ENCODE measurements at places on chromosomes 16 and 17.

DNA sequence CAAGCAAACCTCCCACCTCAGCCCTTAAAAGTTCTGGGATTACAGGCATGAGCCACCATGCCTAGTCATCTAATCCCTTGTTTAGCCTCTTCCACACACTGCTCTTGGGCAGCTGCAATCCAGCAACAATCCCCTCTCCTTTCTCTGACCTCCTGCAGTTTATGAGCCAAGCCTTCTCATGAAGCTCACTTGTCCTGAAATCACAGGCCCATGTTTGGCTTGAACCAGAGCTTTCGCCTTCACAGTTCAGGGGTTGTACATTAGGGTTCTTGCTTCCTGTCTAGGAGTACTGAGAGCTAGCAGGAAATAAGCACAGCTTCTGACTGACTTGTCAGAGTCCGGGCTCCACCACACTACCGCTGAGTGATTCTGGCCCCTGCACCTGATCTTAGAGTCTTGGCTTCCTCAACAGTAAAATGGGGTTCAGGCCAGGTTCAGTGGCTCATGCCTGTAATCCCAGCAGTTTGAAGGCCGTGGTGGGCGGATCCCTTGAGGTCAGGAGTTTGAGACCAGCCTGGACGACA lies 16.3 kb downstream of the ERAL1 start:
- no peak for DNase-seq

DNA sequence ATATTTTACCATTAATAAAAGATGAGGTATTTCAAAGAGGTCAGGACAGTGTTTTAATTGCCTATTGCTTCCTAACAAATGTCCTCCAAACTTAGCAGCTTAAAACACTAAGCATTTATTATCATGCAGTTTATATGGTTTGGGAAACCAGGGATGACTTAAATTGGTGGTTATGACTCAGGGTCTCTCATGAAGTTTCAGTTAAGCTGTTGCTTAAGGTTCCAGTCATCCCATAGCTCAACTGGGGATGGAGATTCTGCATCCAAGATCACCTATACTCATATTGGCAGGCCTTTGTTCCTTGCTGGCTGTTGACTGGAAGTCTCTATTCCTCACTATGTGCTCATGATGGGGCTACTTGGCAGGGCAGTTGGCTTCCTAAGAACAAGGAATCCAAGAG lies 1329.9 kb upstream of the GOT2 start:
- DNase-seq, result no peak

DNA sequence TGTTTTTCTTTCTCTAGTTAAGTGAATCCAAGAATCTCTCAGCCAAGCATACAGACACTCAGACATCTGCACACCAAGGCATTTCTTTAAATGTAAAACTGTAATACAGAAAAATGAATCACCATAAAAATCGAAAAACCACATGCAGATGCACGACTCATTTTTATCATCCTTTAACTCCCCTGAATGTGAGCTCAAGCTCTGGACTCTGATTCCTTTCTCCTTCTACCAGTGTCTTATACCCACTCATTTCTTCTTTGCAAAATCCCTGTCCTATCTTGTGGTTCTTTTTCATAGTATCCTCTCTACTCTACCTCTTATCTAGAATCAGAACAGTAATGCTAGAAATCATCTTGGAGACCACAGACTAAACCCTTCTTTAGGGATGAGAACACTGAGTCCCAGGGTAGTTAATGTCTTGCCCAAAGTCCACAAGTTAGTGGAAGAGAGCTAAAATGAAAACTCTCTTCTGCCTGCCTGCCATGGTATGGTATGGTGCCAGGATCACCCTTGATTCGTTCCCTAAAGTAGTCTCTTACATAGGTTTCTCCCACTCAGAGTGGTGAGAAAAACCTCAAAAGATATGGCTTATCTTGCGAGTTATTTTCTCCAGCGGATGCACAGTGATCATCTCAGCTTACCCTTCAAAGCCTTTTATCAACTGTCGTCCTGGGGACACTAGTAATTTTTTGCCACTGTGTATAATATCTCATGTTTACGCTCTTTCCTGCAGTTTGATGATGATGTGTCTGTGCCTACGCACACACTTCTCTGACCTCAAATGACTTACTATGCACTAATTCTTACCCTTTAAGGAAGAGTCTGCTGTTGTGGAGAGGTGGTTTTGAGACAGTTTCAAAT lies 30.2 kb downstream of the BRD7 start:
- peak; percentile 25 for DNase-seq

- no peak for DNase-seq
These were observed 1.2 kb upstream of the ZMYND15 start for GRCh38 chr17:4738136-4739121.

DNA sequence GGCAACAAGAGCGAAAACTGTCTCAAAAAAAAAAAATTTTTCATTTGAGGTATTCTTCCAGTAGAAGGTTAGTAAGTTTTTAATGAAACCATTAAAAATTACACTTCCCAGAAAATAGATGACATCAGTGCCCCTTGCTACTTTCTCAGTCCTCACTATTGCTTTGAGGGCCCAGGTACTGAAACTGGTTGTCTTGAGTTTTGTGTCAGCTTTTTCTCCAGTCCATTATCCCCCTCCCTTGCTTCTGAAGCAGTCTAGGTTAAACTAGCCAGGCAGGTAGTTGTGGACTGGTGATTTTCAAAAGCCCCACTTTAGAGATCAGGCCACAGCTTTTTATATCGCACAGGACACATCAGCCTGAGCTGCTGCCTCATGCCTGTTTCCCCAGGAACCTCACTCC lies 10.9 kb downstream of the SMCR8 start:
- DNase-seq, result no peak

DNA sequence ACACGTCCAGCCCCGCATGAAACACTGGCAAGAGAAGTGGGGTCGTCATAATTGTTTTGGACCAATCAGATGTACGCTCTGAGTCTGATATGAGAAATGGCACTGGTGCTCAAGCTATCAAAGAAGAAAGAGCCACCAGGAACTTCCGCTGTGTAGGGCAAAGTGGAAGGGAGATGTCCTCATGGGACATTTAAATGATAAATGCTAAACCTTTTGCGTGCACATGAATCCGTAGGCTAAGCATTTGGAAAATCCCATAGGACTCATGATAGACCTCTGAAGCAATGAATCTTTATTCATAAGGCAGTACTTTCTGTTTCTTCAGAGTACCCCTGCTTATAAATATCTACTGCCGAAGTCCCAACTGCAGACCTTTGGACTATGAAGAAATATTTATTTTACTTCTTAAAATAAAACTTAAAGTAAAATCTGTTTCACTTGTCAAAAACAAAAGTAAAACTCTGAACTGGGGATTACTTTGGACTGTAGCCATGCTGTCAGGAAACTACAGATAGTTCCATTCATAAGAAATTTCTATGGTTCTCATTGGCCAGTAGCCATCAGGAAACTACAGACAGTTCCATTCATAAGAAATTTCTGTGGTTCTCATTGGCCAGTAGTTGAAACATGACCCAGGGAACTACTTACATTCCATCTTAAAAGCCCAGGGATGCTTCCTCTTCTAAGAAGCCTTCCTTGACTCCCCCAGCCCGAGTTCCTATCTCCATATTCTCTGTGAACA lies 335.1 kb downstream of the HS3ST4 start:
- no peak for DNase-seq

DNA sequence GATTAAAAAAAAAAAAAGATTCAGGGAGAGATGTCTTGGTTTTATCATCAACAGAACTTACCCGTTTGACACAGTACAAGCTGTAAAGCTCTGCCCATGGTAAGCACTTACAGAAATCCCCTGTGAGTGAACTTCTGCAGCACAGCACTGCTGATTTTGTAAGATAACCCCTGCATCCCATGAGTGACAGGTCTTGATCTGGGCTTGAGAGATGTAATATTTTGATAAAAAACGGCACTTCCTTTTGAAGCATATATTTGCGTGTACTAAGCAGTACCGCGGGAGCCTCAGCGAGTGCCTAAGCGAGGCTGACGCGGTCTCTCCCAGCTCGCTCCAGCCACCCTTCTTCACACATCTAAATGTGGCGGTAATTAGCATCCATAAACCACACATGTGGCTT lies 50.5 kb downstream of the IKZF3 start:
- DNase-seq, result no peak

GRCh38 chr16:12501707-12502457 lies 301.8 kb downstream of the CPPED1 start:
- DNase-seq, result no peak

- no peak for DNase-seq
These were observed 122.6 kb upstream of the RPL38 start for GRCh38 chr17:74080656-74081582.

- no peak for DNase-seq
These were observed 1.9 kb downstream of the CEMP1 start for GRCh38 chr16:2529061-2529931.

DNA sequence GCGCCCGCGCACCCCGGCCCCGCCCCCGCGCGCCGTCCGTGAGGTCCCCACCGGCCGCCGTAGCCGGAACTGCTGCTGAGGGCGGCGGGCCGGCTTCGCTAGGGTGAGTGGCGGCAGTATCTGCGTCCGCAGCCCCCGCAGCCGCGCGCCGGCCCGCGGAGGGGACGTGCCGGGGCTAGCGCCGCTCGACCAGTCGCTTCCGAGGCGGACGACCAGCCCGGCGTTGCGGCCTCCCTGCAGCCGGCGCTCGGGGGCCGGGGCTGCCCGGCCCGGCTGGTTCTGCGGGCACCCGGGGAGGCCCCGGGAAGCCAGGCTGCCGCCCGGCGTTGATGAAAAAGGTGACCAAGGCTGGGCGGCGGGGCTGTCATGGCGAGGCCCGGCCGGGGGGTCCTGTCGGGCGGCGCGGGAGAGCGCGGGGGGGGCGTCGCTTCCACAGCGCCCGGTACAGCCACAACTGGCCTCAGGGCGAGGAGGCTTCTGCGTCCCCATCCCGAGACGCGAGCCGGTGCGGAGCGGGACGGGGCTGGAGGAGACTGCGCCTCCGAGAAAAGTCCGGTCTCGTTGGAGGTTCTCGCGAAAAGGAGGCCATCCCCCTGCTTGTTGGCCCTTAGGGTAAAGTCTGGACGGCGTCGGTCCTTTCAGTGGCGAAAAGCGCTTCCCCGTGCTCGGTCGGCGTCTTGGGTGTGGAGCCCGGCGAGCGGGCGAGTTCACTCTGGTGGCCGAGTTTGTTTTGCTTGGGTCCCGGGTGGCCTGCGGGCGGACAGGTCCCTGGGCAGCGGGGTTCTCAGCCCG lies at the start of gene CRAMP1:
CRAMP1 (plus strand) TSS at position 41 of the 792 bp plus-strand sequence. CDS start 2,280 bp downstream, outside the sequence.
- DNase-seq, result no peak

DNA sequence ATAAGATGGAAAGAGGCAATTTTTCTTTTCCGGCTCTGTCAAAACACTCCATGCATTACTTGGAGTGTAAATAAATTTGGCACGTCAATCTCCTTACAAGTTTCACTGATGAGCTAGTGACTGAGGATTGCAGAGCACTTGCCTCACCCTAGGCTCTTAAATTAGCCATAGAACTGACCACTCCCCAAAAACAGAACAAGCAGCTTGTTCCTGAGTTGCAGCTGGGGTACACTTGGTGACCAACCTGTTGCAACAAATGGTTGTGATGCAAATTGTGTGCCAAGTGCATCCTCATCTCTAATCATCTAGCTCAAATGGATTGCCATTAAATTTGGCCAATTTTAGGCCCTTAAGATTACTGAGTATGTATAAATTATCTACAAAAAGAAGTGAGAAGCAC lies 67.0 kb downstream of the CACNG1 start:
- no peak for DNase-seq

- no peak for DNase-seq
These were observed 2.9 kb downstream of the IKZF3 start for GRCh38 chr17:39861235-39861634.

DNA sequence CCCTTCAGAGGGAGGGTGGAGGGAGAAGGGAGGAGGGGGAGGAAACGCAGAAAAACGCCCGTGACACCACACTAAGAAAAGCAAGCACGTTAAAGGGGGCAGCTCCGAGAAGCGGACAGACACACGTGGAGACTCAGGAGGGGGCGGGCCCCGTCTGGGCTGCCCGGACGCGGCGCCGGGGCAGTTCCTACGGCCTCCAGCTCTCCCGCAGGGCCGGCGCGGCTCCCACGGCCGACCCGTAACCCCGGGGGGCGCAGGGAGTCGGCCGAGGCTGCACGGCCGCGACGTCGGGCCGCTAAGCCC lies 362 bp downstream of the KLHDC4 start:
- peak; percentile 19 for DNase-seq

DNA sequence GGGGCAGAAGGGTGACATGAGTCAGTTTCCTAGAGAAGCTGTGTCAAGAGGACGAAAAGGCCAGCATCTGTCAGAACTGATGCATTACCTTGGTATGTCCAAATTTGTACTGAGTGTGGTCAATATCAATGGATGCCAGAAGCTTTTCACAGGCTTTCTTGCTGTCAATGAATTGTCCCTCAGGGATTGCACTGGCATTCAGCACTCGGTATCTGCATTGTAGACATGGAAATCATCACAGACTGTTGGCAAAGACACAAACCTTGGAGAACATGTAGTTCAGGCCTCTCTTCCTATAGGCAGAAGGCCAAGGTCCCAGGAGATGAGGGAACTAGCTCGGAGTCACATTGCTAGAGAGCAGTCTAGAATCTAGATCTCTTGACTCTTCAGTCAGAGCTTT lies 16.6 kb downstream of the MYH3 start:
- DNase-seq, result no peak

DNA sequence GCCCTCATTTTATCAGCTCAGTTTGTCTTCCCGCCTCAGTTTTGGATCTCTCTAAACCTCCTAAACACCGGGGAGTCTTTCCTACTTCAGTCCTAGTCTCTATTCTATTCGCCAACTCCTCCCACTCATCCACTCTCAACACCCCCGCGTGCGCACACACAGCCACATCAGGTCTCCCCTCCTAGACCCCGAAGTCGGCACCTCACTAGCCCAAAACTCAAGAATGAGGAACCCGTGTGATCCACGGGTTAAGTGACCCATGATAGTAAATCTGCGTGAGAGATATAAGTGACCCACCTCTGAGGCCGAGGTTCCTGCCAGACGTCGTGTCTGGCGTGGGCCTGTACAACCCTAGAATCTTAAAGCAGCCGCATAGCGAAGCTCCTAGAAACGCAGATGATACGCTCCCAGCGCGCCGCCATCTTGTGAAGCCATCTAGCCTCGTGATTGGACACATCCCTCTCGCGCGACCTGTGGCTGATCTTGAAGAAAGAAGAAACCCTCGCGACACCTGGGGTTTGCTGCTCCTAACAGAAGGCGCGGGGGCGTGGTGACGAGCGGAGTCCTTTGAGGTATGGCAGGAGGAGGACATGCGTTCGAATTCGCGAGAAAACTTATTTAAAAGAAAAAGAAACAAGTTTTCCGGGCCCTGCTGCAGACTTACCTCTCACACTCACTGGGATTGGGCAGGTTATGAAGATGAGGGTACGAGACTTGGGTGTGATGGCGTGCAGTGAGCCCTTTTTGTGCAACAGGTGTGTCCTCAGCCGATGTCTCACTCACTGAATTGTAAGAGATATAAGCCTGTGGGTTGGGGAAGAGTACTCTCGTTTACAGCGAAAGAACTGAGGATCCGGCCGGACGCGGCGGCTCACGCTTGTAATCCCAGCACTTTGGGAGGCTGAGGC lies at the start of gene METTL16:
METTL16 (minus strand) TSS at position 427 of the 908 bp plus-strand sequence. CDS start 9,557 bp downstream, outside the sequence.
- DNase-seq, result peak; percentile 96

Measured in NCI-H226 (cell line).